ENCODE measurements at places on chromosomes 7 and 10.

DNA sequence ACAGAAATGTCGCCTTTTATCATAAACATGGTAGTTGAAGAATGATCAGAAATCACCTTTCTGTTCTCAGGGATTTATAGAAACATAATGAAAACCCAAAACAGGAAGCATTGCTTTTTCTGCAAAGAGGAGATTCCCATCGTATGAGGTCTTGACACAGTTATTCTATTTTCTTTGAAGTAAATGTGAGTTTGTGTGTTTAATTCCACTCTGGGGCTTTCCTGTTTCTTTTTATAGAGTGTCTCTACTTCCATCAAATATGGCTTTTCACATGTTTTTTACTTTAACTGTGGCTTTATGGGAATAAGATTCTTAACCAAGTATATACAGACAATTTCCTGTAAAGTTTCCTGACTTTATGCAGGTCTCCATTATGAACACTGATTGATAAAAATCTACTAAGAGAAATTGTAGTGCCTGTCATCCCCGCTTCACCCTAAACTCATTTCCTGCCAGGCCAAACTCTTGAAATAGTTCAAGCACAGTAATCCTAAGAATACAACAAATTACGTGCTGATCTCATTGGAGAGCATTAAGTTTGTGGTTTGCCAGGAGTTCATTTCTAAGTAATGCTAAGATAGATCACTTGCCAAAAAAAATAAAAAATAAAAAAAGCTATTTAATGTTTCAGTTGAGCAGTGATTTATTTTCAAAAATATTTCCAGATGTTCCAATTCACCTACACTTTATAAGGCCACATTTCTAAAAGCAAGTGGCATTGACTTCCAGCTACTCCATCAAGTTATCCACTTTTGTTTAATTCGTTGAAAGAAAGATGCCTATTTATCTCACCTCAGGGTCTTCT, 52.2 kb upstream of the SEC61G start:
- DNase-seq: peak; percentile 64

- DNase-seq: no peak
These were observed 36.0 kb downstream of the IGF2BP3 start for GRCh38 chr7:23434147-23434917.

GRCh38 chr7:78218876-78219275, 420.3 kb downstream of the PHTF2 start:
- DNase-seq: no peak

GRCh38 chr7:21767300-21767900, 178.3 kb downstream of the CDCA7L start:
- peak; percentile 21 for DNase-seq

- DNase-seq: no peak
These were observed 266.2 kb downstream of the DNAJB6 start for GRCh38 chr7:157603005-157603404.

- DNase-seq: no peak
These were observed 38.1 kb downstream of the PTPN12 start for GRCh38 chr7:77575187-77575586.

GRCh38 chr10:125567529-125567928, 115.4 kb downstream of the TEX36 start:
- DNase-seq: no peak

GRCh38 chr7:8321312-8321711, 59.3 kb upstream of the ICA1 start:
- DNase-seq: no peak

GRCh38 chr7:112080441-112080840, 125.8 kb downstream of the DOCK4 start:
- peak; percentile 57 for DNase-seq

DNA sequence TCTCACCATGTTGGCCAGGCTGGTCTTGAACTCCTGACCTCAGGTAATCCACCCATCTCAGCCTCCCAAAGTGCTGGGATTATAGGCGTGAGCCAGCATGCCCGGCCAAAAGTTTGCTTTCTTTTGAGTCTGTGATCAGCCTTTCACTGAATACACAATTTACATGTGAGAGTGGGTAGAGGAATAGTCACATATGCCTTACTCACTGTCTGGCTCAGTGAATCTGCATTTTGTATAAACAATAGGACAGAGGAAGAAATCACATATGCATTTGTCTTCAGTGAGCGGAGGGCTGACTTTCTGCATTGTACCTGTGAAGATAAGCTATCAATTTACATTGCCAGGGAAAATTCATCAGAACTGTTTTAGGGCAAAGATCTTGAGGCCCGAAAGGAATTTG, 2.5 kb upstream of the TECPR1 start:
- no peak for DNase-seq

DNA sequence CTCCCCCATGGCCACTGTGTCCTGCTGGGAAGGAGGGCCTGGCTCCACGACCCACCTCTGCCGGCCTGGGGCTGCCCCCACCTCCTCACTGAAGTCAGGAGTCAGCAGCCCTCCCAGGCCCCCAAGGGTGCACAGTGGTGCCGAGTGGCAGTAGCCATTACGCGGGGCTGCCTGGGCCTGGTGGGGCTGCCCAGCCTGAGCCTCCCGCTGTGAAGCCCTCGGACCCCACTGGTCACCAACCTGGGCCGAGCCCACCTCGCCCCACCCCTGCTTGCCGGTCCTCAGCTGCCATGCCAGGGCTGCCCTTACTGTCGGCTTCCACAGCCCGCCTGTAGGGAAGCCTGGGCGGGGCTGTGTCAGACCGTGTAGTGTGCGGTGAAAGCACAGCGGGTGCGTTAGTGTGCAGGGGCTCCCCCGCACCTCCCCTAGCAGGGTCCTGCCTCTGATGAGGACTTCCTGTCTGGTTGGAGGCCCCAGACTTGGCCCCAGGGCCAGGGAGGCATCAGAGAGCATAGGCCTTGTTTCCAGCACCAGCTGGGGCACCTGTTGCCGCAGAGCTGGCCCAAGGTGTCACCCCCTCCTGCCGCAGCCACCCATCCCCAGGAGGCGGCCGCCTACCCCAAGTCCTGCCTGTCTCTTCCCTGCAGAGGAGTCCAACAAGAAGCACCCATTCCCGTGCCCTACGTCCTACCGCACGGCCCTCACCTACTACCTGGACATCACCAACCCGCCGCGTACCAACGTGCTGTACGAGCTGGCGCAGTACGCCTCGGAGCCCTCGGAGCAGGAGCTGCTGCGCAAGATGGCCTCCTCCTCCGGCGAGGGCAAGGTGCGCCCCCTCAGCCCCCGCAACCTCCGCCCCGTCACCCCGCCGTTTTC, 10.0 kb downstream of the TMEM120A start:
- no peak for DNase-seq
